H1 (cell line): ENCODE measurements at places on chromosomes 4 and X.

GRCh38 chr4:183797445-183798300 is 107.4 kb upstream of the STOX2 start:
- DNase-seq, result peak; percentile 74

- peak; percentile 95 for DNase-seq
These were observed at the start of the genes ENOPH1 and HNRNPDL for GRCh38 chr4:82430193-82430963. ENOPH1 (plus strand) TSS chr4:82430590; CDS start chr4:82430830, 240 bp downstream. HNRNPDL (minus strand) TSS chr4:82430462; CDS start chr4:82429690, 772 bp downstream.

DNA sequence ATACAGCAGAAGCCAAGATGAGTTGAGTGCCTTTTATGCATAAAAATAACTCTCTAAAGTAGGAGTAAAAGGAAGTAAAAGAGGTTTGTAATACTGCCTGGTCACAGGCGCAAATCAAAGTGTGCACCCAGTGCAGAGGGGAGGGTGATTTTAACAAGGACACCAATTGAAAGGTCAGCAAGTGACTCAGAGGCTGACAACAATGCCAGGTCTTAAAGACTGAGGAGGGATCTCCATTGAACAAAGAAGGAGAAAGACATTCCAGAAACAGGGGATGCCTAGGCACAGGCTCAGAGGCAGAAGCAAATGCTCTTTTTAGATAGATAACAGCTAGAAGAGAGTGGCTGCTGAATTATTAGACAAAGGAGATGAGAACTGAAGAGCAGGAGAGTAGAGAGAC is 297.4 kb upstream of the VCX start:
- no peak for DNase-seq

DNA sequence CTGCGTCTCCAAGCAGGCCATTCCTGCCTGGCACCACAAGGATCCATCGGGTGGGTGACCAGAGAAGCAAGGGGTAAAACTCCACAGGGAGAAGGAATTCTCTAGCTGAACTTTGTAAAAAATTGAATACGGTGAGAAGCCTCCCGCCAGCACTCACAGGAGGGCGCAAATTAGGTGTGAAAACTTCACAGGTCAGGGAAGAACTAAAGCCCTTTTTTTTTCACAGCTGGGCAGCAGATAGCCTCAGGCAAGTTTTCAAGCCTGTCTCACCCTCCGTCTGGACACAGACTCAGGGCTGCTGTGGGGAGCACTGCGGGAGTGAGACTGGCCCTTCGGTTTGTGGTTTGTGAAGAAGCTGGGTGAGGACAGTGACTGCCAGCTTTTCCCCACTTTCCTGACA is 224.1 kb upstream of the FGF16 start:
- DNase-seq, result no peak

GRCh38 chr4:146470604-146471003 is 51.1 kb downstream of the SLC10A7 start:
- DNase-seq, result no peak

DNA sequence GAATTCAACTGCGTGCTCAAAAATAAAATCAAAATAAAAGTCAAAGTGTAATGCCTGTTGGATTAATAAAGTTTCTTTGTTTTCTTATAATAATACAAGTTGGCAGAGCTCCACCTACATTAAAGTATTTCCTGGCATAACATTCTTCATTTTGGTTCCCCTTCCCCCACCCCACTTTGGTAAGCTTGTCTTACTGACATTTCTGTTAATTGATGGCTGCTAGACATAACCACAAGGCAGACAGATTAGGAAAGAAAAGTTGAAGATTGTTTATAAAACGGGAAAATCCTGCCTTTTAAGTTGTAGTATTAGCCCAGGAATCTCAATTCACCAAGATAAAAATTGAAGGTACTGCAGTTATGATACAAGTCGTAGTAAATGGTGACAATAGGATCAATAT is 246.5 kb upstream of the RPS6KA3 start:
- DNase-seq, result no peak

- no peak for DNase-seq
These were observed 97.3 kb downstream of the RS1 start for GRCh38 chrX:18574591-18574990.

GRCh38 chr4:75099321-75099720 is 166.4 kb downstream of the PARM1 start:
- no peak for DNase-seq

DNA sequence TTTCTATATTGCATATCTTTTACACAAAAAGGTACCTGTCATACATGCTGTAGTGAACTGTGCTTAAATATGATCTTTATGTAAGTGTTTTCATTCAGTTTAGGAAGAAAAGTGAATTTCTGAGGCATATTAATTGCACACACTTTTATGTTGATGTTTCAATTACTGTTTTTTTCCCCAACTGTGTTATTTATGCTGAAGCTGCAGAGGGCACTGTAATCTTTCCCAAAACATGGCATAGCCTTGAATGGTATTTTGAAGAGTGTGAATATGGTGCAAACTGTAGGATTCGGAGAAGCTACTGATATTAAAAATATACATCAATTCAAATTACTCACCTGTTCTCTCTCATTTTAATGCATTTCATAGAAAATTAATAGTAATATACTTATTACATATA is 6.0 kb upstream of the CENPE start:
- DNase-seq, result no peak

DNA sequence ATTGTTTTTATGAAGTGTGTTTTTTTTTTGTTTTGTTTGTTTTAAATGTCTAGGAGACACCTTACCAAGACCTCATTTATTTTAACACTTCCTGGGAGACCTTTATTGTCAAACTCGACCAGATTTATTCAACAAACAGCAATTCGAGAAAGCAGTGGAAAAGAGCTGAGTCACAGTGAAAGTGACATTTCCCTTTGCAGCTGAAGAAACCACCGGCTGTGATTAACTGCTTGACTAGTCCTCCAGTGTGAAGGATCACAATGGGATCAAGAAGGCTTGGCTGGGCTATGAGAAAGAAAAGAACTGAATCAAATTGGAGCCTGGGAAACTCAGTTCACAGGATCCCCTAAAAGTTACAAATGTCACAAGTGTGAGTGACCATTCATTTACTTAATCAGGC is 11.9 kb upstream of the ADH7 start:
- DNase-seq, result no peak

DNA sequence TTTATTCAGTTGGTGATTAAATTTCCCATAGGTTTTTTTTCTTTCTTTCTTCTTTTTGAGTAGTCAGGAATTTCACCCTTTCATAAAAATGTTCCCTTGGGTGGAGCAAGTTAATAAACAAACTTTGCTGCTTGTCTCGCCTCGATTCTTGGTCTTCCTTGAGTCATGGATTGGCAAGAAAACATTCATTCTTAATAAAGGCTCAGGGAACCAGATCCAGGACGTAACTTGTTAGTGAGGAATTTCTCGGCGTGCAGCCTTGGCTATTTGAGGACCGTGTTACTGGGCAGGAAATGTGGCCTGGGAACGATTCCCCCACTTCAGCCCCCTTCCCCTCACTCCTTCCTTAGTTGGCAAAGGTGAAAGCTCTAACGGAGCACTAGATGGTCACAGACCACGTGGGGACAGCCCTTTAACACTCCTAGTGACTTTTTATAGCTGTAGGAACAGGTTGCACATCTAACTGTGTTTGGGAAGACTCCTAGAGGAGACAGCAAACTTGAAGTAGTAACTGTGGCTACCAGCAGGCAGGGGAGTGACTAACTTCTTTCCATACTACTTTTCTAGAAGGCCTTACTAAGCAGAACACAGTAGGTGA is 106.8 kb downstream of the UCHL1 start:
- peak; percentile 50 for DNase-seq

DNA sequence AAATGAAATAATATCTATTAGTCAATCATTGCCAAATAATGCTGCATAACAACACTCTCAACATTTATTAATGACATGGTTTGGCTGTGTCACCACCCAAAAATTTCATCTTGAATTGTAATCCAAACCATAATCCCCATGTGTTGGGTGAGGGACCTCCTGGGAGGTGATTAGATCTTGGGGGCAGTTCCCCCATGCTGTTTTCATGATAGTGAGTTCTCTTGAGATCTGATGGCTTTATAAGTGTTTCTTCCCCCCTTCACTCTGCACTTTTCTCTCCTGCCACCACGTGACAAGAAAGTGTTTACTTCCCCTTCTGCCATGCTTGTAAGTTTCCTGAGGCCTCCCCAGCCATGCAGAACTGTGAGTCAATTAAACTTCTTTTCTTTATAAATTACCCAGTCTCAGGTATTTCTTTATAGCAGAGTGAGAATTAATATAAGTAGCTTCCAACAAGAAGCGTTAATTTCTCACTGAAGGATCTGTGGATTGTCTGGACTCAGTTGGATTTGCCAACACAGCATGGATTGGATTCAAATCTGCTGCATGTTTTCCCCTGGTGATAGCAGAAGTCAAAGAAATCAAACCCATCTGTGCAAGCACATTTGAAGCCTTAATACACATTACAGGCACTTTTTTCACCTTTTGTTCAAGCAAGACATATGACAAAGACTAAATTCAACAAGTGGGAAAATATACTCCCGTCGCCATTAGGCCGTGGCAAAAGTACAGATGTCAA is 216.6 kb downstream of the PDGFC start:
- no peak for DNase-seq

GRCh38 chr4:138115053-138115452 is 127.1 kb downstream of the SLC7A11 start:
- no peak for DNase-seq

DNA sequence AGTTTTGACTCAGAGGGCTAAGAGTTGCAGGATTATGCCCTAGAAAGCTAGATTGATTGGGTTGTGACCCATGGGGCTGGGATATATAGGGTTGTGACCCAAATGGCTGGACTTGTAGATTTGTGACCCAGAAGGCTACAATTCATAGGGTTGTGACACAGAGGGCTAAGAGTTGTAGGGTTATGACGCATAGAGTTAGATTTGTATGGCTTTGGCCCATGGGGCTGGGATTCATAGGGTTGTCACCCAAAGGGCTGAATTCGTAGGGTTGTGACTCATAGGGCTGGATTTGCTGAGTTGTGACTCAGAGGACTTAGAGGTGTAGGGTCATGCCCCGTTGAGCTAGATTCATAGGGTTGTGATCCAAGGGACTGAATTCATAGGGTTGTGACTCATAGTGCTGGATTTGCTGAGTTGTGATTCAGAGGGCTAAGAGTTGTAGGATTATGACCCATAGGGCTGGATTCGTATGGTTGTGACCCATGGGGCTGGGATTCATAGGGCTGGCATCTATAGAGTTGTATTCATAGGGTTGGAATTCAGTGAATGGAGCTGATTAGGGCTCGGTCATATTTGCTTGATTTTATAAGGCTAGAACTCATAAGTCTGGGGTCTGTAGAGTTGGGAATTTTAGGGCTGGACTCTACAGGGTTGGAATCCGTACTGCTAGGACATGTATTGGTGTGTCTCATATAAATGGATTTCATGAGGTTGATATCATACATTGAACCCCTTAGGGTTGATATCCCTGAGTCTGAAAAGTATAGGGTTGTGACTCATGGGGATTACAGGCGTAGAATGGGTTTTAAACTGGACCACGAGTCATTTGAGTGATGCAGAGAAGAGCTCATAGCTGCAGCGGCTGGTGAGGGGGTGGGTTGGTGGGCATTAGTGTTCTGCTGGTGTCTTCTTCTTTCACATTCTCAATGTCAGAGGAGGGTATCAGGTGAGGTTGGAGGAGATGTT is 125.7 kb downstream of the CRLF2 start:
- no peak for DNase-seq

GRCh38 chrX:44105228-44105913 is 132.2 kb upstream of the NDP start:
- DNase-seq, result peak; percentile 41

- no peak for DNase-seq
These were observed 76.7 kb downstream of the WWC2 start for GRCh38 chr4:183175631-183176232.

DNA sequence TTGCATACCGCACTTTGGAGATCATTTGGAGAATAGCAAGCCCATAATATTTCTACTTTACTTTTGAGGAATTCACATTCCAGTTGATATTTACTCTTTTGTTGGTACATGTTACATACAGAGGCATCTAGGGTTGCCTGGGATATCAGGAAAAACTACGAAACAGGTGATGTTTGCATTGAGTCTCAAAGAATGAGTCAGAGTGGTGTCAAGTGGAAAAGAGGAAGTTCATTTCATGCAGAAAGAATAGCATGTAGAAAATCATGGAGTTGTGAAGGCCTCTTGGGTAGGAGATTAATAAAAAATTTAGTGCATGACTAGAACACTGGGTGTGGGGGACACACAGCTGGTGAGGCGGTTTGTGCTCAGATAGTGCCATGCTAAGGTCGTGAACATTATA is 33.5 kb upstream of the ELOVL6 start:
- no peak for DNase-seq
